ENCODE measurements at places on chromosomes 5 and 9.
A peak's percentile ranks its signal among the peaks of the same experiment; 100 is the strongest.

GRCh38 chr5:154262342-154262741 lies 71.8 kb downstream of the GALNT10 start:
- no peak for DNase-seq

DNA sequence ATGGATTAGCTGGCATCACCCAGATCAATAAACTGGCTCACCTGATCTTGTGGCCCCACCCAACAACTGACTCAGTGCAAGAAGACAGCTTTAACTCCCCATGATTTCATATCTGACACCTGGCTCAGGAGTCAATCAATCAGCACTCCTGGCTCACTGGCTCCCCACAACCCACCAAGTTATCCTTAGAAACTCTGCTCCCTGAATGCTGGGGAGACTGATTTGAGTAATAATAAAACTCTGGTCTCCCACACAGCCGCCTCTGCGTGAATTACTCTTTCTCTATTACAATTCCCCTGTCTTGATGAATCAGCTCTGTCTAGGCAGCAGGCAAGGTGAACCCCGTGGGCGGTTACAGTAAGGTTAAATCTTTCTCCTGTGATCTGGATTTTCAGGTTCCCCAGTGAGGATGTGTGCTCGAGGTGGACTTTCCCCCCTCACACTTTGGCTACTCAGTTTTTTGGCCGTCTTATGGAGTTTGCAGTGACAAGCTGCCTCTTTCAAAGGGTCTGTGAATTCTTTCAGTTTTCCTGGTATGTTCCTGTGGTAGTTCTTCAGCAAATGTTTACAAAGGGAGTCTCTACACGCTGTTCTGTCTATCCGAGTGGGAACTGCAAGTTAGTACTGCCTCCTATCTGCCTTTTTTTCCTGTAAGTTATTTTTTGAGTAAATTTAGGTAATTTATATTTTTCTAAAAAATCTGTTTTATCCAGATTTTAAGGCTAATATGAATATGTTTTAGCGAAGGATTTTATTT lies 500.2 kb upstream of the NUDT12 start:
- DNase-seq = no peak

DNA sequence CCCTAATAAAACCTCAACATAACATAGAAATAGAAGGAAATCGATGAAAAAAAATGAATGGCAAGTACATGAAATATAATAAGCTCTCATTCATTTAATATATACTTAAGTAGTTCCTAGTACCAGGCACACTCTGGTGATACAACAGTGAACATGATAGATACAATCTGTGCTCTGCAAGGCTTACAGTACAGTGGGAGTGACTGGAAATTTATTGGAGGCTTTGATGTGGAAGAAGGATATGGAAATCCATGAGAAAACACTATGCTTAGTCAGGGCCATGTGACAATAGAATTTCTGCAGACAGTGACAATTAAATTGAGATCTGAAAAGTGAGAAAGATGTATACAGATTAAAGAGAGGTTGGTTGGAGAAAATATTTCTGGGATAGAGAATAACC lies 32.0 kb upstream of the IL33 start:
- no peak for DNase-seq

- DNase-seq = peak; percentile 63
Observed at GRCh38 chr9:36765468-36766341, 193.0 kb downstream of the MELK start.

GRCh38 chr5:63774939-63775338 lies 187.3 kb downstream of the HTR1A start:
- DNase-seq = no peak

DNA sequence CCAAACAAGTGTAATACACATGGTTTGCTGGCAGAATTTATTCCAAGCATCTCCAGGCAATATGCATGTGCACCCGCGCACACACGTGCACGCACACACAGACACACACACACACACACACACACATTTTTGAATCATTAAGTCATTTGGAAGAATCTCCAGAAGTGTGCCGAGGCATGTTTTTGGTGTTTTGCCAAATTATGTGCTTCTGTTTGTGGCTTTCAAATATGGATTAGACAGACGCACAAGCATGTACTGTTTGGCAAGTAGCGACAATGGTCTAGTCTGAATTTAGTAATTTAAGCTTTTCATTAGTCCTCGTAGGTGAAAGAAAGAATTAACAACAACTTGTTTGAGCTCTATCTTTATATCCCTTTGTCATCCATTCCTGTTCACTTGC lies 36.7 kb downstream of the NFIB start:
- no peak for DNase-seq

DNA sequence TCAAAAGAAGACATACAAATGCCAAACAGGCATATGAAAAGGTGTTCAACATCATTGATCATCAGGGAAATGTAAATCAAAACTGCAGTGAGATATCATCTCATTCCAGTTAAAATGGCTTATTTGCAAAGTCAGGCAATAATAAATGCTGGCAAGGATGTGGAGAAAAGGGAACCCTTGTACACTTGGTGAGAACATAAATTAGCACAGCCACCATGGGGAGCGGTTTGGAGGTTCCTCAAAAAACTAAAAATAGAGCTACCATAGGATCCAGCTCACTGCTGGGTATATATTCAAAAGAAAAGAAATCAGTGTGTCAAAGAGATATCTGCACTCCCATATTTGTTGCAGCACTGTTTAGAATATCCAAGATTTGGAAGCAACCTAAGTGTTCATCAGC lies 50.3 kb downstream of the AP3S1 start:
- DNase-seq = no peak
